ENCODE measurements at places on chromosomes 6 and 20.

GRCh38 chr6:112289038-112289566 lies 34.7 kb upstream of the LAMA4 start:
- DNase-seq = peak; percentile 69

- no peak for DNase-seq
Measured at GRCh38 chr6:107786709-107787588, 37.2 kb downstream of the SCML4 start.

DNA sequence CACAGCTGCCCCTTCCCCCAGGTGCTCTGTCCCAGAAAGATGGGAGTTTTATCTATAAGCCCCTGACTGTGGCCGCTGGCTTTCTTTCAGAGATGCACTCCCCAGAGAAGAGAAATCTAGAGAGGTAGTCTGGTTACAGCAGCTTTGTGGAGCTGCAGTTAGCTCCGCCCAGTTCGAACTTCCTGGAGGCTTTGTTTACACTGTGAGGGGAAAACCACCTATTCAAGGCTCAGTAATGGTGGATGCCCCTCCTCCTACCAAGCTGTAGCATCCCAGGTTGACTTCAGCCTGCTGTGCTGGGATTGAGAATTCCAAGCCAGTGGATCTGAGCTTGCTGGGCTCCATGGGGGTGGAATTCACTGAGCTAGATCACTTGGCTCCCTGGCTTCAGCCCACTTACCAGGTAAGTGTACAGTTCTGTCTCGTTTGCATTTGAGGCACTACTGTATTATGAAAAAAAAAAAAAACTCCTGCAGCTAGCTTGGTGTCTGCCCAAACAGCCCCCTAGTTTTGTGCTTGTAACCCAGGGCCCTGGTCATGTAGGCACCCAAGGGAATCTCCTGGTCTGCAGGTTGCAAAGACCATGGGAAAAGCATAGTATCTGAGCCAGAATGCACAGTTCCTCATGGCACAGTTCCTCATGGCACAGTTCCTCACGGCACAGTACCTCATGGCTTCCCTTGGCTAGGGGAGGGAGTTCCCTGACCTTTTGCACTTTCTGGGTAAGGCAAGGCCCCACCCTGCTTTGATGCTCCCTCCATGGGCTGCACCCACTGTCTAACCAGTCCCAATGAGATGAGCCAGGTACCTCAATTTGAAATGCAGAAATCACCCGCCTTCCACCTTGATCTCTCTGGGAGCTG lies 275.0 kb downstream of the CENPW start:
- no peak for DNase-seq

- DNase-seq = no peak
Measured at GRCh38 chr6:54020334-54020733, 90.9 kb upstream of the MLIP start.

DNA sequence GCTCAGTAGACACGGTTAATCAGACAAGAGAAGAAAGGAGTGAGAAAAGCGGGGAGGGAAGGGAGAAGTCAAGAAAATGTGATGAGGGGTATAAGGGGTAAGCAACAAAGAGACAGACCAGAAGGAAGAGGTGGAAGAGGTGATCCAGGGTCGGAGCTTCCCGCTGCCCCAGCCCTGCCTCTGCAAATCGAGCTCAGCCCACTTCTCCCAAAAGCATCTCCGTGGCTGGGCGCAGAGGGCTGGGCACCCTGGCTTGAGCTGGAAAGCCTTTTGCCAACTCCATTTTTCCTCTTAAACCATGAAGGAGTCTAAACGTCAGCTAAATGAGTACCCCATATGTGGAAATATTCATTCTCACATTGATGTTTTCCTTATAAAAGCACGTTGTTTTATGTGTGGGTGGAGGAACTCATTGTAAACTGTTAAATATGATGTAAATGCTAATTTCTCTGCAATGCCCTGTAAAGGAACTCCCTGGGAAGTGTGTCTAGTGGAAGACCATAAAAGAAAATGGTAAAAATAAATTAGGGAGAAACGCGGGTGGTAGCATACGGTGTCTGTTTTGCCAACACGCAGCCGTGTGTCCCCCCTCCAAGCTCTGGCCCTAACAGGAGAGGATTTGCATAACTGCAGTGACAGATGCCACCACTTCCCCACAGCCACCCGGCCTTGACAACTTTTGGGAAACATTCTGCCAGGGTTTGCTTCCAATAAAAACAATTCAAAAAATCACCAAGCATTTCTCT lies 55.2 kb upstream of the MAFB start:
- DNase-seq = no peak

DNA sequence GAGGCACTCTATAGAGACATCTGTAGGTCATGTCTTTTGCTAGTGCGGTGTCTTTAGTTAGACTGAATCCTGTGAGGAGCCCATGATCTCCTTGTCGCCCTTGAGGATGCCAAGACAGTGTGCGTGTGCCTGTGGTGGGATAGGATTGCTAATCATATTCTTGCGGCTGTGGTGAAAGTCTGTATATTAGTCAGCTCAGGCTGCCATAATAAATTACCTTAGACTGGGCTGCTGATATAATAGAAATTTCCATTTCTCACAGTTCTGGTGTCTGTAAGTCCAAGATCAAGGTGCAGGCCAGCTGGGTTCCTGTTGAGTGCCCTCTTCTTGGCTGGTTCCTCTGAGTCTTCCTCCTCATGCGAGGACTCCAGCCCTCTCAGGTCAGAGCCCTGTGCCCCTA lies 141.2 kb downstream of the JARID2 start:
- DNase-seq = peak; percentile 14

Measured in GM03348 (cell line).